ENCODE measurements at places on chromosomes 4 and X. TPM values are rescaled to one million over a fixed set of nuclear protein-coding genes. Genes with fewer than 3 reads are reported as not detected.

SFRP2 gene
- 9.4 TPM for total RNA-seq

DNA sequence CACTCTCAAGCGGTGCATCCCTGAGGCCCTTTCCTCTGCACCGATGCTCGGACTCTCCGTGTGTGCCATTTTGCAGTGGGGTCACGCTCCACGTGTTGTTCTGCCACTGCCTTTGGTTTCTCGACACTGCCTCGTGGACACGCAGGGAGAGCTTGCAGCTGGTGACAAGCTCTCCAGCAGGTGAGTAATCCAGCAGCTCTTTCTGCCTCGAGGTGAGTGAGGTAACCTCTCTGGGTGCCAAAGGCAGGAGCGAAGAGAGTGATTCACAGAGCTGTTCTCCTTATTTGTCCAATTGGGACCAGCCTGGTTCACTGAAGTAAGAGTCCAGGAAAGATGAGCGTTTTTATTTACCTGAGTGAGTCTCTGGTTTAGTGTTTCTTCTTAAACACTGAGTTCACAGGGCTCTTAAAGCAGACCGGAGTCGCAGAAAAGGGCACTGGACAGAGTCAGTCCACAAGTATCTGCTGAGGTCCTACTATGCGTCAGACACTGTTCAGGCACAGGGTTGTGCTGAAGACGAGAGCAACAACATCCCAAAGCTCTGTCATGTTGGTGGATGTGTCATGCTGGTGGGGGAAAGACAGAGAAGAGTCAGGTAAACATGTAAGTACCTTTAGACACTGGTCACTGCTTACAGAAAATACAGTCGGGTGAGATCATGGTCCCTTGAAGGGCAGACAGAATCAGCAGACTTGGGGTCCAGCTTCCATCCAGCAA lies 61.8 kb downstream of the FHDC1 start:
- no peak for DNase-seq

GRCh38 chr4:177696438-177696966 lies 254.3 kb upstream of the AGA start:
- no peak for DNase-seq

DNA sequence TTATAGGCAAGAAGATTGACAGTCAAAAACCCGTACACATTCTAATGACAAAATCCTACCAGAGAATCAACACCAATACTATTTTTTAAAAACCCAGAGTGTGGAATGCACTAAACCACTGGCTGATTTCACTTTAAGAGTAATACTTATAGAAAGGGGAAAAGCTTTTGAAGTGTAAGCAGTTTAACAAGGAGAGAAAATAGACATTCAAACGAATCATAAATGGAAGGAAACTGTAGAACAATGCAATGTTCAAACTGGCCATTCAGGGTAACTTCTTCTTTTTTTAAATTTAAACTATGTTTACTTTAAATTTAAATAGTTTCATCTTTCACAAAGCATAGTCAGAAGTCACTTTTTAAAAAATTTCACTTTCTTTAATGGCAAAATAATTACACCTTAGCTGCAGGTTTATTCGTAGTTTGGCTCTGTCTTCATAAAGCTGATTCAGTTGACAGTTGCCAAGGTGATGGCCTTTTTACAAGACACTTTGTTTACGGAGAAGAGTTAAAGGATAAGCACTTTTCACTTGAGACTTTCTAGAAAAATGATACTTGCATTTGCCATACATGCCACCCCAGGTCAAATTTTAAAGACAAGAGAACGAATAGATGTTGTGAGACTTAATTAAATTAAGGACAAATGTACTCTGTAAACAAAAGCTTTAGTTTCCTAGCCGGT lies 82.4 kb upstream of the KLF3 start:
- no peak for DNase-seq

DNA sequence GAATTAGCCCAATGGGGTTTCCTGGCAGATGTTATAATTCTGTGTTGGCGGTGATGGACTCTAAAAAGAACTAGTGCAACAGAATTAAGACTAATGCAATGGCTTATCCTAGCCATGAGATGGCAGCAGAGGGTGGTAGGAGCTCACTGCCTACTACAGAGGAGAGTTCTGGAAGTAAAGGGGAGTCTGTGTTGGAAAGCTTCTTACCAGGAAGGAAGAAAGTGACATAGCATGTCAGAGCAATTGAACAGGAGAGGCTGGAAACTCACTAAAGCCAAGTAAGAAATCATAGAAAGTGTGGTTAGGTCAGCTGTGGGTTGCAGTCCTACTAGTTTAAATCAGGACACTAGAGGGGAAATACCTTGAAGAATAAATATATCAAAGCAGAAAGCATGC lies 6.3 kb upstream of the TRPC5OS start:
- no peak for DNase-seq

DNA sequence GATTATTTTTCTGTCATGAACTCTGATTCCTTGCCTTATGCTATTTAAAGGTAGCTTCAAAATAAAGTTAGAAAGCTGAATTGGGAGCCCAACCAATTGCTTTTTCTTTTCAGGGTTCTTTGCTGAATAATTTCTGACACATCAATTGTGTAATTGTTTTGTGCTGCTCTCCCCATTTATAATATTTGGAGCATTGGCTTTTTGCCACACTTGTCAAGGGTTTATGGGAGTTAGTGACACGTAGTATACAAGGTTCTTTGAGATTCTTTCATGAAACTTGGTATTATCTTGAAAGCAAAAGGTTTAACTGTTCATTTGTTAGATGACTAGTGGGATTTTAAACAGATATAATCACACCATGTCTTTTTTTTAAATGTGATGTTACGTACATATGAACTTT lies 80.9 kb downstream of the POLA1 start:
- DNase-seq: no peak

DNA sequence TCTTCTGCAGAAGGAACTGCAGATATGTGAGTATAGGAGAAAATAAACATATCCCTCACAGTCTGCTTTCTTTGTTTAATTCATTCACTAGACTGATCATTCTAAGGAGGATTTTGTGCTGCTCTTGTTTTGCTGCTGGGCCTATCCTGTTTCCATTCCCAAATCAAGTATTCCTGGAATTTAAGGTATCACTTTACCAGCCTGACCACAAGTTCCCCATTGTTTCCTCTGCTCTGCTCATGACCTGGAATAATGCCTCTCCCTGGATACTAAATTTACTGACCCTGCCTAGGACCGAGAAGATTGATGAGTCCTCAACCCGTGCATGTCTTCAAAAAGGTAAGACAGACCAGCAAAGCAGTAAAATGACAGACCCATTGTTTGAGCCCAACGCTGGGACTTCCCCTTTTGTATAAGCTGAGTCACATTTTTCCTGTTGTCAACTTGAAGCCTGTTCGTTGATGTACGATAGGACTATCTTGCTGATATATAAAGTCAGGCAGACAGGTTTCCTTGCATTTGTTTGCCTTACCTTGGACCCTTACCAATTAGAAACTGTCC lies 85.5 kb upstream of the TET2 start:
- DNase-seq: no peak

- DNase-seq: no peak
Measured at GRCh38 chr4:48028696-48029095, 12.1 kb downstream of the NIPAL1 start.

GRCh38 chrX:149510386-149510785 lies 5.3 kb upstream of the IDS start:
- no peak for DNase-seq

DNA sequence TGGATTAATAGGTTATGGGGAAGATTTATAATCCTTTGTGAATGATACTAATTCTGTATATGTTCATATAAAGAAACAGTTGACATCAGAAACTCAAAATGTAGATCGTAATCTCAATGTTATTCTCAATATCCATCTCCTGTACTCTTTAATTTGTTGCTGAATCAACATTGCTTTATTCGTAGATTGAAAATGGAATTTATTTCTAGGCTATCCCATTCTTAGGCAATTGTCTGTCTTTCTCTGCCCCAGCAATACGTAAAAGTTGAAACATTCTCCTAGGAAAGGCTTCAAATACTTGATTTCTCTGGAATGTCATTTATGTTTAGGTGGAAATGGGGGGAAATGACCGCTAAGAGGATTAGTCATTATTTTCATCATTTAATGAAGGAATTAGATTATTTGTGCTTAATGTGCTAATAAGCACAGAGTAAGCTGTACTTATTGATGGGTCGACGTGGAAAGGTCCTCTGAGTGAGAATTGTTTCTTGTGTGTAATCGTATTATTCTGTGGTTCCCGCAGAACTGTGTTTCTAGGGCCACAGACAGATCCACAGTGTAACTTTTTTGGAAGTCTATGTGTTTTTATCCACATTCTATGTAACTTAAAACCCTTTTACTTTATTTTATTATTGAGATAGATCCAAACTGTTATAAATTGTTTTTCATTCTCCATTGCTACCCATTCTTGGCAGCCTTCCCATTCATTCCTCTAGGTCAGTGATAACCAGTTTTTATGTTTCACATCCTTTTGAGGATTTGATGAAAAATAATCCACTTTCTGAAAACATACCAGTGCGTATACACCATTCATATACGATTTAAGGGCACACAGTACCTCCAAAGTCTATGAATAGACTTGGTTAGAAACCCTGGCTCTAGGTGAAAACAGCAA lies 262.9 kb downstream of the ARHGAP10 start:
- DNase-seq: no peak

- no peak for DNase-seq
Measured at GRCh38 chr4:169956091-169956843, 69.9 kb downstream of the MFAP3L start.

- no peak for DNase-seq
Measured at GRCh38 chrX:150880808-150881165, 17.7 kb downstream of the CD99L2 start.

Data from omental fat pad (tissue), 4 donors.